AG08395 (cell line): ENCODE measurements at places on chromosomes 4 and X.

DNA sequence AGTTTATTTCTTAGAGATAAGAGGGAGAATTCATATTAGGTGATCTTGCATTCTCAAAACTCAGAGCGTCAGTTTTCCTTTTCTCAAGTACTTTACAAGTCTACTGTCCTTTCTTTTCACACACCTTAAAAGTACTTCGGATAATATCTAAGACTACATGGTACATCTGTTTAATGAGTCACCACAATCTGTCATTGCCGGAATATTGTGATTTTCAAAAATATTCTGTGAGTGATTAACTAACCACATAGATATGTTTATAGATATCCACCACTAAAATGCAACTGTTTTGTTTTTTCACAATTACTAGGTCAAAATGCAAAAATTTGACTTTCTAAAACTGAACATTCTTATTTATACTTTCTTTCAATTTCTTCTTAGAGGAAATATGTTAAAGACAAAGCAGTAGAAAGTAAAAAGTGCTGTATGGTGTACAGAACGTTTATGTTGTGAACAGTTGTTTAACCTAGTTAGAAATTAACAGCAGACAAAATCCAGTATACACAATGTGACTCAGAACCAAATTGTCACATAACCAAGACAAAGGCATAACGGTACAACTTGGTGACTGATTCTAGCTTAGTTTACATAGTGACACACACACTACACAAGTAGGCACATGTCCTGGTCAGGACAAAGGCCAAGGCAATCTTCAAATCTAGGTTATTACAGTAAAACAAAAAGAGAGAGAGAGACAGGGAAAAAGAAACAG, 482.9 kb downstream of the NAF1 start:
- no peak for DNase-seq

DNA sequence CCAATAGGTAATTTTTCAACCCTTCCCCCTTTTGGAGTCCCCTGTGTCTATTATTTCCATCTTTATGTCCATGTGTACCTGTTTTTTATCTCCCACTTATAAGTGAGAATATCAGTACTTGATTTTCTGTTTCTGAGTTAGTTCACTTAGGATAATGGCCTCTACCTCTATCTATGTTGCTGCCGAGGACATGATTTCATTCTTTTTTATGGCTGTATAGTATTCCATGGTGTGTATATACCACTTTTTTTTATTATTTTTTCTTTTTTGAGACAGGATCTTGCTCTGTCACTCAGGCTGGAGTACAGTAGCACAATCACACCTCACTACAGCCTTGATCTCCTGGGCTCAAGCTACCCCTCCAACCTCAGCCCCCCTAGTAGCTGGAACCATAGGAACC, 47.6 kb downstream of the FUNDC1 start:
- no peak for DNase-seq

DNA sequence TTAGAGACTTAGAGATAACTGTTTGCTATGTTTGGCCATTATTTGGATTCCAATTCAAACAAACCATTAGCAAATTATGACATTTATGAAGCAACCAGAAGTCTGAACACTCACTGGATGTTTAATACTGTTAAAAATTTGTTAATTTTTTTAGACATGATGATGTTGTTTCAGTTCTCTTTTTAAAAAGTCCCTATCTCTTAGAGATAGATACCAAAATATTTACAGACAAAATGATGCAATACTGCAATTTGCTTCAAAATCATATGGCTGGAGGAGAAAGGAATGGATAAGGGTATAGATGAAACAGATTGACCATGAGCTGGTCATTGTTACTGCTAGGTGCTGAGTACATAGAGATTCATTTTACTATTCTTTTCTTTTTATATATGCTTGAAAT, 534.6 kb downstream of the BCOR start:
- no peak for DNase-seq

DNA sequence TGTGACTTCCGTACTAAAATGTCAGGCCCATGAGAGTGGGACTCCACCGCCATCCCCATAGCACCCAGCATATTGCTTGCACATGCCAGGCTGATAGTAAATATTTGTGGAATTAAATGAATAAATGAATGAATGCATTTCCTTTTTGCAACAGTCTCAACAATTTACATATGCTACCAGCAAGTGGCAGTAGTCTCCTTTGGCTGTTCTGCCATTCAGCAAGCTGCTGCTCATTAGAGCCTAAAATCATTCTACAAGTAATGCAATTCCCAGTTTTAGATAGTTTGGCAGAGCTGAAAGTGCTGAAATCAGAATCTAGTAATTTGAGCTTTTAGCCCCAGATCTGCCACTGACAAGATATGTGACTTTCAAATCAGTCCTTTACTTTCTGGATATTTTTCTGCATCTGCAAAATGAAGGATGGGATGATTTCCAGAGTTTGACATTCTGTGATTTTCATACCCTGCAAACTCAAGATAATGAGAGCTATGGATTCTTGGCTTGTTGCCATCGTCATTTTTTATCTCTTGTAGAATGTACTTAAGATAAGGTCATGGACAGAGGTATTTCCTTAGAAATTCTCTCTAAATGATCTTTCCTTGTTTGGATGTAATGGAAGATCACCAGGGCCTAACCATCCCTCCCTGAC, 35.7 kb upstream of the INTS6L start:
- DNase-seq: peak; percentile 36

DNA sequence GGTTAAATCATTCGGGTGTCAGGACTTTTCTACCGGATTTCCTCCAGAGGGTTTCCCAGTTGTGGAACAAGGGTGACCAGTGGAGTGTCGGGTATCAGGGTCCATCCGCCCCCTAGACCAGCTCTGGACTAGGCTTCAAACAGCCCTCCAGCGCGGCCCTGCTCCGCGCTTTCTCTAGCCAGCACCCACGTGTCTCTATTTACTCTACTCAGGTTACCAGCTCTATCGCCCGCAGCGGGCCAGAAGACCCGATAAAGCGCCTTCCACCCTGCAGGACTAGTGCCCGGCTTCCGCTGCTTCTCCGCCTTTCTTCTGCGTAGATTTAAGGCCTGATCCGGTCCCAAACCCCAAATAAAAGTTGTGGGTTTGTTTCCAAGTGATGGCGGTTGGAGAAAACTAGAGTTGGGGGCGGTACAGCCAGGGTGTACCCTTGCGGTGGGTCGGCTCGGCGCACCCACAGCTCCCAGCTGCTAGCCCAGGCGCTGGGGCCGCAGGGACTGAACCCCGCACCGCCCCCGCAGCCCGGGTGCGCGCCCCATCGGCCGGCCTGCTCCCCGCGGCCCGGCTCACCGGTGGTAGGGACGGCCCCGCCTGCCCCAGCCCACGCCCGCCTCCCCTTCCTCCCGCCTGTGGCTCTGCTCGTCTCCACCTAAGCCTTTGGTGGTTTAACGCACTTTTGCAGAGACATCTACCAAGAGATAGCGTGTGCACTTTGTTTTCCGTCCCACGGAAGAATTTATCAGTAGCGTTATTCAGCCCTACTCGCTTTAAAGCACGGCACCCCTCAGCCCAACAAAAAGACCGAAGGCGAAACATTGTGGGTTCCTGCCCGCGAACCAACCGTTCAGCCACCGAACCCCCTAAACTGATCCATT, 2.1 kb downstream of the LEF1 start:
- DNase-seq: no peak

GRCh38 chrX:150234126-150234525, 129.0 kb upstream of the MAMLD1 start:
- DNase-seq: no peak

GRCh38 chr4:7988437-7988836, 48.8 kb upstream of the AFAP1 start:
- peak; percentile 50 for DNase-seq

- DNase-seq: no peak
Observed at GRCh38 chr4:101292214-101292613, 55.1 kb downstream of the PPP3CA start.

- DNase-seq: no peak
Observed at GRCh38 chr4:4869731-4870571, 10.5 kb downstream of the MSX1 start.

DNA sequence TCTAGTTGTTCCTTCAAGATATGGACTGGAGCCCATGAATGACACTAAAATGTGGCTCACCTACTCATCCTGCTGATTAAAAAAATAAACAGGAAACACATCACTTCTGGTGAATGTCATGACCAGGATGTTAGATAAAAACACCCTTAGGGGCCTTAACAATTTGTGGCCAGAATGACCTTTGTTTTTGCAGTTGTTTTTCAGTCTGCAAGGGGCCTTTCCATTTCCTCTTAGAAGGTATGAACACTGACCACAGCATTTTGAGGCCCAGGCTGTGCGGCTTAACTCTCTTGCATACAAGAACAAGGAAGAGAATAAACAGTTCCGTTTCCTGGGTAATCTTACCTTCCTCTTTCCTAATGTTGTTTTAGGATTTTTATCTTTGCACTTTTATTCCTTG, 113.2 kb downstream of the IL1RAPL2 start:
- no peak for DNase-seq

DNA sequence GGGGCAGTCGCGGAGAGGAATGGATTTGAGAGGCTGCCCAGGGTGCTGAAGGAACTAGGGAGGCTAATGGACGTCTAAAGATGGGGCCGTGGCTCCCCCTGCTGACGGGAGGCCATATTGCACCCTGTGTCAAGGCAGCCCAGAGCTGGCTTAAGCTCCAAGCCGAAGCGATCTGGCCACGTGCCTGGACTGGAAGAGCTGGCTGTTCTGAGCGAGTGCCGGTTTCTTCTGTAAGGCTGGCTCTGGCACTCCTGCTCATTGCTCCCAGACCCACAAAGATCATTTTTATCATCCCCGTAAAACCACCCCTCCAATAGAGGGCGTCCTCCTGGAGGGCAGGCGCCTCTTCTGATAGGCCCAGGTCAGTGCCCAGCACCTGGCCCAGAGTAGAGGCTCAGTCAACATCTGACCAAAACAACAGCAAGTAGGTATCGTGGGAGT, 5.6 kb downstream of the PNCK start:
- peak; percentile 76 for DNase-seq

DNA sequence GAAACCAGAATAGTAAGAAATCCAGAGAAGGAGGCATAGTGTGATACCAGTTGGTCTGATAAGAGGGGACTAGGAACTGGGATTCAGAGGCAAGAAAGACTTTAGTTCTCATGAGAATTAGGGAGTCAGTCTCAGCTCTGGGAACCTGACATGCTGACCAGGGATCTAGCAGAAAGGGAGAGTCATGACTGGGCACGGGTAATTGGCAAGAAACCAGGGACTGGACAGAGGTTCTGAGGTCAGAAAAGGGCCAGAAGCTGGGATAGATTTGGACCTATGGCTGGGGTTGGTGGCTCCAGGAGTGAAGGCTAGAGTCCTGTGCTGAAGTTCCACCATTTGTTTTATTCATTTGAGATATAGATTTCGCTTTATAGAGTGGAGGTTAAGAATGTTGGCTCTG, 110.2 kb upstream of the C1GALT1C1 start:
- DNase-seq: no peak

DNA sequence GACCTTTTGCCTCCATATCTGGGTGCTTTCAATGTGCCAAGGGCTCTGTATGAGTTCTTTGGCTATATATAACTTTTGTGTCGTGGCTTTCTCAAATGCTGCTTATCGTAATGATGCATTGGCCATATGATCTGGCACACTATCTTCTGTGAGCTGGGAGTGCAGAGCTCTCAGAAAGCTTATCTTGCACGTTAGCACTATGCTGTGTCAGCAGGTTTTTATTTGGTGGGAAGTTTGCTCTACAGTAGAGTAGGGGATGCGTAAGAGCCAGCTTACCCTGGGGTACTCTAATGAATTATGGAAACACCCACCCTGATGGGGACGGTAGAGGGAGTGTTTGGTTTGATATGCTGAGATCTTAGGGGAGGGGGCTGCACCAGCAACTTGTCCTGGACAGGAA, 119.6 kb downstream of the FAAH2 start:
- DNase-seq: no peak

DNA sequence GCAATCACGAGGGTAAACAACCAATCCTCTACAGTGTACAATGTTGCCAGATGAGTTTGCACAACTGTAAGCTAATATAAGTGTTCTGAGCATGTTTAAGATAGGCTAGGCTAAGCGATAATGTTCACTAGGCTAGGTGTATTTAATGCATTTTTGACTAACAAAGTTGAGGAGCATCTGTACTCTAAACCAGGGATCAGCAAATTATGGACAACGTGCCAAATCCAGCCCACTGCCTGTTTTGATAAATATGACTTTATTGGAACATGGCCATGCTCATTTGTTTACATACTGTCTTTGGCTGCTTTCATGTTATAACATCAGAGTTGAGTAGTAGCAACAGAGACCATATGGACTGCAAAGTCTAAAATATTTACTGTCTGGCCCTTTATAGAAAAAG, 46.3 kb upstream of the ARHGEF6 start:
- DNase-seq: no peak

GRCh38 chr4:81173213-81173612, 41.8 kb downstream of the PRKG2 start:
- no peak for DNase-seq

DNA sequence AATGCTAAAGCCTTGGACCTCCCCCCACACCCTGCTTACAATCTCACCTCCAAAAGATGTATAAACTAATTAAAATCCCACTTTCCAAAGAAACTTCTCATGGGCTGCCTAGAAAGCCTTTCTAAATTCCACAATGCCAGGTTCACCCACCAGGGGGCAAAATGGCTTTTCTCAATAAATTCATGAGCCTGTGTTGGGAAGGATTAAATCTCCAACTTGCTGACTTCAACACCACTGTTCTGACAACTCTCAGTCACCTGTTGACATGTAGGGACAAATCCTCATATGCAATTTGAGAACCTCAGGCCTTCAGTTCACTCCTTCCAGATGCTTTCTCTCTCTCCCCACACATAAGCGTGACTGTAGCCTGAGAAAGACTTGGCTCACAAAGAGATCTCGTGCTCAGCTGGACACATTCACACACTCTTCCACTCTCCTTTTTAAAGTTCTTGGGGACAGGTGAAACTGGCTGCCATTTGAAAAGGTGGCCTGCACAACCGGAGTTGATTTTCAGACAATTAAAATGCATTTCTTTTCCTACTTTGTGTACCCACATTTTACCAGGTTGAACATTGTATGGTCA, 88.6 kb upstream of the PRPS2 start:
- DNase-seq: no peak

GRCh38 chr4:146520896-146521540, 722 bp downstream of the SLC10A7 start:
- peak; percentile 35 for DNase-seq
